ENCODE measurements at places on chromosomes 2 and 18.

- no peak for DNase-seq
Measured at GRCh38 chr2:135803278-135803677, 33.7 kb downstream of the LCT start.

DNA sequence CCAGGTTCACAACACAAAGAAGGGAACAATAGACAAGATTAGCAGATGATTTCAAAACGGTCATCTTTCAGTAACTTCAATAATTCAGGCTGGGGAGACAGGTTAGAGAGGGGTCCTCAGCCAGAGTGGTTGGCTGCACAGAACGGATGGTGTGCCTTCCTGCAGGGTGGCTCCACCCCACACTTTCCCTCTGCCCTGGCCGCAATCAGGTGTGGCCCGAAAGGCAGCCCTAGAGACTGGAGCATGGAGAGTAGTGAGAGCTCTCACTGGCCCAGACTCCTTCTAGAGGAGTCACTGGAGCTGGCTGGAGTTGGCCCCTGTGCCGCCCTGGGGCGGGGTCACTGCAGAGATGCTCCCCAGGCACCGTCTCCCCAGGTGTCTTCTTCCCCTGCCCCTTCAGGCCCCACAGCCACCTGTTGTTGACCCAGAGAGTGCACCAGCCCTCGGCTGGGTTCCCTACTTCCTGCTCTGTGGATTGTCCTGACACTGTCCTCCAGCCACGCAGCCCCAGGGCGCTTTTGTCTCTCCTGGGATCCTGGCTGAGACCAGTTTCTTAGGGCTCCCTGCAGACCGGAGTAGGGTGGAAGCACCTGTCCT is 126.8 kb downstream of the PXDN start:
- no peak for DNase-seq

- no peak for DNase-seq
Measured at GRCh38 chr2:23498943-23499342, 114.0 kb downstream of the KLHL29 start.

DNA sequence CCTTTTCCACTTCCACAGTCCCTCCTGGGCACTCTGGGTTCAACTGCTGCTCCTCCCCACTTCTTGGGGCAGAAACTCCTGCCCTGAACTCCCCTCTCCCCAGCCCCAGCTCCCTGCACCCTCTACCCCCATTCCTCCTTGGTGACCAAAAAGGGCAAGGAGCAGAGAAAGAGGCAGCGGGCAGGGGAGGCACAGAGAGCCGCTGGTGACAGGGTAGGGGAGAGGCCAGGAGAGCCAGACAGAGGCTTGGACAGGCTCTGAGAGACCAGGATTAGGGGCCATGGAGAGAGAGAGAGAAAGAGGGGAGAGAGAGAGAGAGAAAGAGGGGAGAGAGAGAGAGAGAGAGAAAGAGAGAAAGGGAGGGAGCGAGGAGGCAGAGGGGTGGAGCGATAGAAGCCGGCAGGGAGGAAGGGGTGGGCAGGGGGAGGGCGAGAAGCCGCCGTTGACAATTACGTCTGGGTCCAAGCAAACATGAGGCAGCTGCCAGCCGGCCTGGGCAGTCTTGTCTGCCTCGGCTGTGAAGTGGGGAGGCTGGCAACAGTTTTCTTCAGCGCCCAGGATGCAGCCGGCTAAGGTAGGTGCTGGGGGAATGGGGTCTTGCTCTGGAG is at the start of gene KCNIP3:
Gene KCNIP3, plus strand, starts transcription at position 468 of the 608 bp plus-strand sequence. Its CDS starts 92 bp downstream, at position 560.
- peak; percentile 46 for DNase-seq

- DNase-seq, result no peak
Measured at GRCh38 chr2:239602290-239603282, 201.8 kb upstream of the HDAC4 start.

DNA sequence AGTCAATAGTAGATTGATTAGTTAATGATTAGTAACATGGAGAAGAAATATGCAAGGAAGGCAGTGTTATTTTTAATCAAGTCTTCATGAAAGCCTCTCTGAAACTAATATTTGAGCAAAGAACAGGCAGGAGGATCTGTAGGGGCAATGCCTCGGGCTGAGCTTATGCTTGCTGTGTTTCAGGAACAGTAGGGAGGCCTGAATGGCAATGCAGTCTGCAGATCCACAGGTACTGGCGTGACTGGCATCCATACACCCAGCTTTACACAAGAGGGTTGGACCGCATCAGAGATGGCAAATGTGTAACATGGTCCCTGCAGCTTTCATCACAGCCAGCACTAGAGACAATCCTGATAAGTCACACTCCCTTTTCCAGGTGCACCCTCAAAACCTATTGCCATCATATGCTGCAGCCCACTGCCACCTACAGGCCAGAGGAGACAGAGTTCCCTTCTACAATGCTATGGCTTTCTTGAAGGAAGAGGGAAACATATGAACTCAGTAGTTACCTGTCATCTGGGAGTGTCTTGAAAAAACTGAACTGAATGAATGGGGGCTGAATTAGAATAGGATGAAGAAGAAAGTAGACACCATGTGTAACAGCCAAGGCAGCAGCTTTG is 582.4 kb upstream of the RAB6C start:
- DNase-seq, result no peak

- no peak for DNase-seq
Measured at GRCh38 chr2:117982376-117983033, 31.4 kb downstream of the CCDC93 start.

DNA sequence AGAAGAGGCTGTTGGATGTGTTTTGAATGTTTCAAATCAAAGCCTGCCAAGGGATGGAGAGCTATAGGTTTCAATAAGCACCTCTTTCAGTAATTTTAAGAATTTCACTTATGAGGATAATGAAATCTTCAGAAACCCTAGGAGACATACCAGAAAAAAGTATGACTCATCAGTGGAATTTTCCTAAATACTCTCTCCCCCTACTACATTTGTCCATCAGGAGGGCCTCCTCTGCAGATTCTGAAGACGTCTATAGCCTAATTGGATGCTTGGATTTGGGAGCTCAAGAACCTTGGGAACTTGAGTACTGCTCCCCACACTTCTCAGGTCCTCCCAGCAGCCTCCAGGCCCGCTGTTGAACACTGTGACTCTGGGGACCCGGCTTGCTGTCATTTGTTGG is 374.3 kb downstream of the SLC4A3 start:
- DNase-seq, result no peak

GRCh38 chr2:172242961-172243360 is 140.3 kb upstream of the DLX2 start:
- no peak for DNase-seq

DNA sequence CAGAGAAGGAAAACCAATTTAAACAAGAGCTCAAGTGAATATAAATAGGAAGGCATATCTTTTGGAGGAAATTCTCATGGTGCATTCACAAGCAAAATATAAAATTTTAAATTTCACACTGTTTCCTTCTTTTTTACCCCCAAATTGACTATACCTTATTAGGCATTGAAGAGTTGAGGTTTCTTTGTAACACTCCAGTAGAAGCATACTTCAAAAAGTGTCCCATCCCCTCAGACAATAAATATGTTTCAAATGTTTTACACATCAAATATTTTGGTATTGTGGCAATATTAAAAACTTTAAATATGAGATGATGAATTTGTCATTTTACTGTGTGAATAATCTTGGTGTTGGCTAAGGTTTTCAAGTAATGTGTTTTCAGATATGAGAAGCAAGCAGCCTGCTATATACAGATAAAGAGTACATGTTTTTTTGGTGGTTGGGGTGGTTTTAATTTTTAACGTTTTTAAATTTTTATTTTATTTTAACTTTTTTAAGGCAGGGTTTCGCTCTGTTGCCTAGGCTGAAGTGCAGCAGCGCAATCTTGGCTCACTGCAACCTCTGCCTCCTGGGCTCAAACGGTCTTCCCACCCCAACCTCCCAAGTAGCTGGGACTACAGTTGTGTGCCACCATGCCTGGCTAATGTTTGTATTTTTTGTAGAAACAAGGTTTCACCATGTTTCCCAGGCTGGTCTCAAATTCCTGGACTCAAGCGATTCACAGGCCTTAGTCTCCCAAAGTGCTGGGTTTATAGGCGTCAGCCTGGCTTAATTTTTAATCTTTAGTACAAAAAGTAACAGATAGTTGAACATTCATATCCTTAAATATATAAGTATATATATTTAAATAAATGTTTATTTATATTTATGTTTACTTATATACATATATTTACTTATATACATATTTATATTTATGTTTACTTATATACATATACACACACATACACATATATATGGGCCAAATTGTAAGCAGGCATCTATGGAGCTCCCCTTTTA is 36.5 kb upstream of the DLX1 start:
- no peak for DNase-seq

DNA sequence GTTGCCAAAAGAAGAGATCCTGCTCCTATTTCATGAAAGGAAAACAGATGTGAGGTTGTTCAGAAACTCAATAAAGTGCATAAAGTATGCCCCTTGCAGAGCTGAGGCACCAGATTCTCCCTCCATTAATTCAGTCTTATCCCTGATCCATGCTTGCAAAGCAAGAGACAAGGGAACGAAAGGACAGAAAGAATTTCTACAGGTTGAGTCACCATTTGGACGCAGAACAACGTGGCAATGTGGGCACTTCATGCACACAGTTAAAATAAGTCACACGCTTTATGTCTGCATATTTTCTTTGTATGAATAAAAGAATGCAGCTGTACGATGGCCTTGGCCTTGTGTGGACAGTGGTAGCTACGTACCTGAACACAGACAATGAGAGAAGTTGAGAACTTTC is 321.7 kb upstream of the REV1 start:
- no peak for DNase-seq

DNA sequence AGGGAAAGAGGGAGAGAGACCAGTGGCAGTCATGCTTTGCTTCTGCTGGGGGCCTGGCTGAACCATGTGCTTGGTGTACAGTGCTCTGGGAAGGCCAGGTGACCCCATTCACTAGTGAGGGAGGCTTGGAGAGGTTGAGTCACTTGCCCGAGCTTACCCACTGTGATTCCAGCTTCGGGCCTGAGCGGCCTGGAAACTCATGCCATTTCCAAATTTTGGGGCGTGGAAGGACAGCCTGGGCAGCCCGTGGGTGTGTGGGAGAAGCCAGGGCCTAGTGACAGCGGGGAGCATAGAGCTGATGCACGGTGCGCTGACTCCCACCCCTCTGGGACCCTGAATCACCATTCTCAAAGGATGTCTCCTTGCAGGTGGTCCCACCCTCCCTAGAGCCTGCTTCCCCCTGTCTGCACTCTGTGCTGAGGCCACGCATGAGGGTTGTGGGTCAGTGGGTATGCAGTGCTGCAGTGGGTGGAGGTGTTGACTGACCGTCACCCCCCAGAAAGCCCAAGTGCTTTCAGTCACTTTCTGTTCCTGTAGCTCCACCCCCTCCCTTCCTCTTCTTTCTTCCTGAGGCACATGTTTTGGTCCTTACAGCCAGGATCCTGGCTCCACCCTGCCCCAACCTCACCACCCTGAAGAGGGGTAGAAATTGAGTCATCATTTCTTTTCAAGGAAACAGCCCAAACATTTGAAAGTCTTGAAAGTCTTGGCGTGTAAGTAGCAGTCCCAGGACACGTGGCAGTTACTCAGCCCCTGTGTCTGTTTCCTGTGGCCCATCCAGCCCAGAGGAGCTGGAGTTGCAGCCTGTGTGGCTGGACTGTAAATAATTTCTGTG is 69.3 kb upstream of the MCFD2 start:
- no peak for DNase-seq

DNA sequence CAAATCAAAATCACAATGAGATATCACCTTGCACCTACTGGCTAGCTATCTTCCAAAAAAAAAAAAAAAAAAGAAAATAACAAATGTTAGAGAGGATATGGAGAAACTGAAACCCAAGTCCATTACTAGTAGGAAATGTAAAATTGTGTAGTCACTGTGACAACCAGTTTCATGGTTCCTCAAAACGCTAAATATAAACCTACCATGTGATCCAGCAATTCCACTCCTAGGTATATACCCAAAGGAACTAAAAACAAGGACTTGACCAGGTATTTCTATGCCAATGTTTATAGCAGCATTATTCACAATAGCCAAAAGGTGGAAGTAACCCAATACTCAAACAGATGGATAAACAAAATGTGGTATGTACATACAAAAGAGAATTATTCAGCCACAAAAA is 11.7 kb upstream of the SCRN3 start:
- no peak for DNase-seq

DNA sequence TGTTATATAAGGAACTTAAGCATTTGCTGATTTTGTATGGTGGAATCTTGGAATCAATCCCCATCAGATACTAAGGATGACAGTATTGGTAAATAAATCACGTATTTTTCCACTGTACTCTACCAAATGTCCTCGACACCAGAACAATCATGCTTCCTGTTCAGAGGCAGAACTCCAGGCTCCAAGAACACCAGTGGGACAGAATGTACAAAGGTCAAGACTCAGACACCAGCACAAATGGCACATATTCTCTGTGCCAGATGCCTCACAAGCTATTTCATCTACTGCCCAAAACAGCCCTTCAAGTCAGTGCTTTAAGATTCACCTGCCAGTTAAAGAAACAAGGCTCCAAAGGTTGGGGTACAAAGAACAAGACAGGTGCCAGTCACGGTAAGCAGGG is 420.5 kb downstream of the STK39 start:
- no peak for DNase-seq

DNA sequence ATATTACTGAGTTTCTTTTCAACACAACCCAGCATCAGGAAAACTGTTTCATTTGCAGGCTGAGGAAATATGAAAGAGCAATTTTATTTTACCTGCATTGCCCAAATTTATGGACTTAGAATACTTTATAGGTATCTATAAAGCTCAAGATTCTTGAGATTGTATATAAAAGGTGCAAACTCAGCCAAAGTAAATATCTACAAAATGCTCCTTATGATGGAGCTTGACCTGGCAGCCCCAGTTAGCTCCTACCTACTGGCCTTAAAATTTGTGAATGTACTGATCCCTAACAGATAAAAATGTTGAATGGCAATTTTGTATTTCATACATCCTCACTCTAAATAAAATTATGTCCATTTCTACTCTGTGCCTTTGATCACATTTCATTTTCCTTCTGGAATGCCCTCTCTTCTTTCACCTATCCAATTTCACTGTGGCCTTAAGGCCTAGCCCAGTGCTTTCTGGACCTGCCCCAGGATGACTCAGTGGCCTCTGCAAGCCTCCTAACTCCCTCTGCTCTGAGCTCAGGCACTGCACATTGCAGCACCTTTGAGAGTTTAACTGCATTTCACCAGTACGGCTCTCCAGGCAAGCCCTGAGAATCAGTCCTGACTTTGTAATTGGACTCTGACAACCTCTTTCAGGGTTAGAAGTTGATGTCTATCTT is 125.9 kb downstream of the ANTXR1 start:
- no peak for DNase-seq
